ENCODE measurements at places on chromosomes 6 and 20.

- DNase-seq: no peak
Measured at GRCh38 chr6:43335469-43335868, 26.8 kb upstream of the CRIP3 start.

- DNase-seq: no peak
Measured at GRCh38 chr20:8156235-8157079, 24.4 kb downstream of the PLCB1 start.

DNA sequence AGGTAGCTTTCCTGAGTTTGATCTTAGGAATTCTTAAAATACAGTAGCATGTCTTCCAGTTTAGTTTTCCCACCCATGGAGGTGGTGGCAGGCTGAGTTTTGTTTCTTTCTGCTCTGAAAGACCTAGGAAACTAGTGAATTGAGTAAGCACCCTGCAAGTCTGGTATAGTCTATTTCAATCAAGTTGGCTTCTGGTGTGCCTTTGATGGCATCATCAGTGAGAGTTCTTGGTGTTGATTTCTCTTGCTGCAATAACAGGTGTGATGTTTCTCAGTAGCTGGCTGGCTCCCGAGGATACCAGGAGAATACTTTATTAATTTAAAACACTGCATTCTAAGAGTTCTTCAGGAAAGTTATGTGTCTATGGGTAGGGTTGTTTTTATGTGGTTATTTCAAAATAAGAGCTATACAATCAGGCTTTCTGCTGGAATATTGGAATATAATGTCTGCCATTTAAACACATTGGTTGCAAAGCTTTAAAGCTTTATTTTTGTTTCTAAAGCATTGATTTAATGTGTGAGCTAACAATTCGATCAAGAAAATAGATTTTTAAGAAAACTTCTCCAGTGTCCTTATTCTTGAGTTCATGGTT, 19.0 kb downstream of the VAPB start:
- no peak for DNase-seq

GRCh38 chr6:149990212-149990660, 26.5 kb downstream of the ULBP1 start:
- no peak for DNase-seq

DNA sequence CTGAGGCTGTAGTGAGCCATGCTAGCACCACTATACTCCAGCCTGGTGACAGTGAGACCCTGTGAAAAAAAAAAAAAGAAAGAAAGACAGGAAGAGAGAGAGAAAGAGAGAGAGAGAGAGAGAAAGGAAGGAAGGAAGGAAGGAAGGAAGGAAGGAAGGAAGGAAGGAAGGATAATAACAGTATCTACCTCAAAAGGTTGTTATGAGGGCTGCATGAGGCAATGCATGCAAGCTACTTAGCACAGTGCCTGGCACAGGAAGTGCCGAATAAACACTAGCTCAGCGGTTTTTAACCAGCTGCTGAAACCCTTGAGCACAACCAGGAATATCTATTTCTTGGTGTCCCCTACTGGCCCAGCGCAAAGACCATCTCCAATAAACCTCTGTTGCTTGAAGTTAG, 62.3 kb upstream of the TBC1D7 start:
- no peak for DNase-seq

GRCh38 chr6:109056661-109057060, 38.0 kb downstream of the SESN1 start:
- DNase-seq: no peak

- peak; percentile 96 for DNase-seq
Measured at GRCh38 chr6:113654396-113654795, 202.7 kb upstream of the MARCKS start.

DNA sequence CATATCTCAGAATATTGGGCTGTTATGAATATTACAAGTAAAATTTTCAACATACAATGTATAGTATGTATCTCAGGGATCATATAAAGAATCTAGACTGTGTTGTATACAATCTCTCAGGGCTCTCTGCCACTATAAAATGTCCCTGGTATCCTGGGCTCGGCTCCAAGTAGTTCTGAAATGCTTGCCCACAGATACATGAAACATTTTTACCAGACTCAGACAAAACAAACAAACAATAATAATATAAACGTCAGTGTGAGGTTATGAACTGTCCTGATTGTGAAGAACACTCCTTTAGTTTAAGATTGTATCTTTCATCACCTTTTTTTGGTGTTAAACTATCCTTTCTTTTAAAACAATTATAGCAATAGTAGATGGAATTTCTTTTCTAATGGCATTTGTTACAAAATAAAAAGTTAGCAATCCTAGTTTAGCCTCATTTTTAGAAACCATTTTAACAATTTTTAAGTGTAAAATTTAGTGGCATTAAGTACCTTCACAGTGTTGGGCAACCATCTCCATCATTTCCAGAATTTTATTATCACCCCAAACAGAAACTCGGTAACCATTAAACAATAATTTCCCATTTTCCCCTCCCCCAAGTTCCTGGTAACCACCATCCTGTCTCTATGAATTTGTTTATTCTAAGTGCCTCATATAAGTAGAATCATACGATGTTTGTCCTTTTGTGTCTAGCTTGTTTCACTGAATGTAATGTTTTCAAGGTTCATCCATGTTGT, 17.4 kb upstream of the LY86 start:
- DNase-seq: no peak

DNA sequence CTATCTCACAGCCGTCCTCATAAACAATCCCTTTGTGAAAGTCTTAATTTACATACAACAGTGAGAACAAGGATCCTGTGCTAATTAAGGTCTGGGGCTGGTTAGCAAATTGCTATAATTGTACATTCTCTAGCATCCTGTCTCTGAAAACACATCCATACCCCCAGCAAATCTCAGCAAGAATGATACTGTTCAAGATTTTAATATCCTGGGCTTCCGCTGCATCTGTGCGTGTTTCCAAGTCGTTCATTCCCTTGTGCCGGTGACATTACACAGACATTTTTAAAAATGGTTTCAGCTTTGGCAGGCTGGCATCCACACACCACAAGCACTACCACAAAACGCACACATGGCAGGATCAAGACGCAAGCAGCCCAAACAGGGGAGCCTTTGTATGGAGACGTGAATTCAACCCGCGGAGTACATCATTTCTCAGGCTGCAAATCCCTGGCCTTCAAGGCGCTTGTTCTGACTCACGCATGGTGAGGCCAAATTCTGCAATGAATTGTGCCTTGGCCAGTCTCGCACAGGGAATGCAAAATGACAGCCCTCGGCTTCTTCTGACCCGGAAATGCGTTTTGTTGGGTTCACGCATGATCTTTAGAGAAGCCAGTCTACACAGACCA, 20.3 kb downstream of the ZMYND8 start:
- DNase-seq: no peak

DNA sequence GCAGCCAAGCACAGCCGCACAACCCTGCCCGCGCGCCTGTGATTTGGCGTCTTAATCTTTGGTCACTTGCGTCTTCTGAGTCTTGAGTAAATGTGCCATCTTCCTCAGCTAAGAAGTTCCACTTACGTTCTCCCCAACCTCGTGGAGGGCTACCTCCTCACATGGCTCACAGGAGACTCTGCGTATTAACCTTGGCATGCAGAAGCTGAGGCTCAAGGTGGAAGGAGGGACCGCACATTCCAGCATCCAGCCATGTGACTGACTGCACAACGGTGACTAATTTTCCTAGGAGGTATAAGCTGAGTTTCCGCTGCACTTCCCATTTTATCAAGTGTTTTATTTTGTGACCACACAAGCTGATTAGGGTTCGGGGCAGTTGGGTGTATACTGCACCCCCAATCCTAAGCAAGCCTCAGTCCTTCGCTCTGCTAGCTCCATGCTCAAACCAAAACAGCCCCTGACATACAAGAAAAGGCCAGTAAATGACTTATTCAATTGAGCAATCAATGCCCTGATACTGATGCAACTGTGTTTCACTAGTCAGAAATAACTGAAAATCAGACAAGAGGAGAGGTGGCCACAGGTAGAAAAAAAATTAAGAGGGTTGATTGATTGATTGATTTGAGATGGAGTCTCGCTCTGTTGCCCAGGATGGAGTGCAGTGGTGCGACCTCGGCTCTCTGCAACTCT, 7.0 kb downstream of the BEND3 start:
- no peak for DNase-seq

- peak; percentile 22 for DNase-seq
Measured at GRCh38 chr6:149190224-149190831, 127.2 kb upstream of the TAB2 start.

- no peak for DNase-seq
Measured at GRCh38 chr6:42417641-42418112, 34.0 kb downstream of the TRERF1 start.

DNA sequence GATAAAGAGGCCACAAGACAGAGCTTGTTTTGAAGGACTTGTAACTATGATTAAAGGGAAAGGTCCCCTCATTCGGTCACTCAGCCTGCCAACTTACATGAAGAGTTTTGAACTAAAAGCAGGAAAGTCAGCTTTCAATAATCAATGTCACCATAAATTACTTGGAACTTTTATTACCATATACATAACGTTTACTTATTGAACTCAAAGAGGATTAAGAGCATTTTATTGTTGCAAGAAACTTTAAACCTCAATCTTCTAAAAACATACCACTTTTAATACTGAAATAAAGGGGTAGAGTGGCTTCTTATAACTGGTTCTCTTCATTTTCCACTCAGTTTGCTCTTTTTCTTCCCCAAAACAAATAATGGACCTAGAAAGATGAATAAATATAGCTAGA, 65.1 kb downstream of the CNKSR3 start:
- DNase-seq: no peak

- DNase-seq: no peak
Measured at GRCh38 chr20:7596541-7596940, 343.7 kb downstream of the HAO1 start.

- no peak for DNase-seq
Measured at GRCh38 chr6:158332237-158332636, 20.0 kb downstream of the TULP4 start.

DNA sequence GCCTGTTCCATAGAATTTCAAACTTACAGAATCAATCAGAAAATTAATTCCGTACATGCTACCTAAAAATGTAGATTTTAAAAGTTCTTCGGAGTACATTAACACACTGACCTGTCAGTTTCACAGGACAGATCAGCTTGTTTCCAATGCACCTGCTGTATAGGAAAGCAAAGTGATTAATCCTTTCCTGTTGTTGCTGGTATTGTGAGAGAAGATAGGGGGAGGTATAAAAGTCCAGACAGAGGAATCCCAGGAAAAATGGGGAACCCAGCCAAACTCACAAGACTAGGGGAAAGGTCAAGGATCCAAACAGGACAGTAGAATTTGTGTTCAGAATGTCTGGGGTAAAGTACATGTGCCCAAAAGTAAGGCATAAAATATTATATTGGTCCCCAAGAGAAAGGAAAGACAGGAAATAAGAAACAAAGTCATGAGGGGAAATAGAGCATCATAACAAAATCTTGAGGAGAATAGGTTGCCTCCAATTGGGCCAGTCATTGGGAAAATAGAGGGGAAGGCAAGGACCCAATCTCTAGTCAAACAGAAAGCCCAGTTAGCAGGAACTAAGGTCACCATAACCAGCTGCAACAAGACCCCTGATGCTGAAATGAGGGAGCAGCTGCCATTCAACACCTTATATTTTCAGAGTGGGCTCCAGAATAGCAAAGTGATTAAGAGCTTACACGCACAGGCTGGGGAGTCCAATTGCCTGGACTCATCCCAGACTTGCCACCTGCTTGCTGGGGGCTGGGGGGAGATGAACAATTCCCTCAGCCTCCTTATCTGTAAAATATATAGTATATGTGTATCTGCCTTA, 10.3 kb downstream of the FILIP1 start:
- no peak for DNase-seq

- DNase-seq: no peak
Measured at GRCh38 chr20:32670773-32671455, 2.8 kb downstream of the C20orf203 start.

GRCh38 chr20:1955217-1955616, 38.6 kb downstream of the PDYN start:
- no peak for DNase-seq

GRCh38 chr6:157586088-157586414, 205.1 kb downstream of the ZDHHC14 start:
- DNase-seq: no peak

DNA sequence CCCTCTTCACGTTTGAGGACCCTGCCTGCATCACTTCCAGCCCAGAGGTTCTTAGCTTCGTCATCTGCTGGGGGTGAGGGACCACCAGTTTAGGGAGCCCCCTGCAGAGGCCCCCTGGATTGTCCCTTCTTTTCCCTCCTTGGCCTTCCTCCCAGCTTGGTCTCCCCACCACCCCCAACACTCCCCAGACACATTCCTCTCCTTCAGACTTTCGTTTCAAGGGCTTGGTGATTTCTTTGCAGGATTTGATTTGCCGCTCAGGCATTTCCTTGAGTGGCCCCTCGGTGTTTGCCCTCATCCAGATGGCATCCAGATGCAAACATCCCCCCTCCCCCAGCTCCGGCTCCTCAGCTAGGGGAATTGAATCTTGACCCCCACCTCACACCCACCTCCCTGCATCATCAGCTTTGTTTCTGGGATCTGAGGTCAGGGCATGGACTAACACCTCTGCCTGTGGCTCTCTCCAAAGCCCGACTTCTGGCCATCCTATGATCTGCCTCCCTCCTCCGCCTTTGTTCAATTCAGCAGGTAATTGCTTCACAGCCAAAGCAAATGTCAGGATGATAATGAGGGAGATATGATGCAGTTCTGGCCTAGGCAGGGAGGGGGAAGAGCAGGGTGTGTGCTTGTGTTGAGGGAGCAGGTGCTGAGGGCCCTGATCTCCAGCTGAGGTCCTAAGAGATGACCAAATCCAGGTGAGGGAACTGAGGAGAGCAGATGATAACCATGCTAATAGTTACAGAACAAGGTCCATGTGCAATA, 141.5 kb downstream of the VEGFA start:
- DNase-seq: no peak

Measured in epithelial cell of prostate (primary cell).